SHP77 (cell line): ENCODE measurements at places on chromosomes 12 and 14.

DNA sequence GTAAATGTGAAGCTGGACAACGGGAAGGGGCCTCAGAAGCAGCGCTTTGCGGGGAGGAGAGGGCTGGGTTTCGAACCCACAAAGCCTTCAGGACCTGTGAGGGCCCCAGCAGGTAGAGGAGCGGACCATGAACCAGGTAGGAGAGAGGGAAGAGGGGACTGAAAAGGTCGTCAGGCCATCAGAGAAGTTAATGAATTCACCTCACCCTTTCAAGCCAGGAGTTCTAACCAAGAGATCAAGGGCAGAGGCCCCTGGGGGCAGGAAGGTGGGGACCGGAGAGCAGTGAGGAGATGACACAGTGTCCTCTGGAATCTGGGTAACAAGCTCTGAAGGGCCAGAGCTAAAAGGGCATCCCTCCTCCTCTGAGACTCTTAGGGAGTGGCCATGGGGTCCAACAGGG lies 19.4 kb downstream of the SERPINA1 start:
- no peak for DNase-seq

- DNase-seq: no peak
Measured at GRCh38 chr12:64976131-64976530, 145.0 kb downstream of the WIF1 start.

DNA sequence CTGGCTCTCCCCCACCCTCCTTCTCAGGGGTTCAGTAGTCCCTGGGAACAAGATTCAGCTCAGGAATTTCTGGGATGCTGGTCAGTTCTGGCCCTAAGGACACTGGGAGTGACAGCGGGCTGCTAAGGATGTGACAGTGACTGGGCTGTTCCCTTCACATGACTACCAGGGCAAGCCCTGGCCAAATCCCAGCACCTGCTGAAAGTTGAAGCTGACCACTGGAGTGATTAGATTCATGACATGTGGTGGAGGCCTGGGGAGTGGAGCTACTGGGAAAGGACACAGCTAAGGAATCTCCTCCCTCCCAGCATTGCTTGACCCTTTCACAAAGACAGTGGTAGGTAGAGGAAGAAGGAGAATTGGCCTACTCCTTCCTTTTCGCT lies 204.9 kb downstream of the DAD1 start:
- DNase-seq: no peak

GRCh38 chr14:99792551-99793212 lies 531 bp upstream of the EML1 start:
- DNase-seq: no peak

DNA sequence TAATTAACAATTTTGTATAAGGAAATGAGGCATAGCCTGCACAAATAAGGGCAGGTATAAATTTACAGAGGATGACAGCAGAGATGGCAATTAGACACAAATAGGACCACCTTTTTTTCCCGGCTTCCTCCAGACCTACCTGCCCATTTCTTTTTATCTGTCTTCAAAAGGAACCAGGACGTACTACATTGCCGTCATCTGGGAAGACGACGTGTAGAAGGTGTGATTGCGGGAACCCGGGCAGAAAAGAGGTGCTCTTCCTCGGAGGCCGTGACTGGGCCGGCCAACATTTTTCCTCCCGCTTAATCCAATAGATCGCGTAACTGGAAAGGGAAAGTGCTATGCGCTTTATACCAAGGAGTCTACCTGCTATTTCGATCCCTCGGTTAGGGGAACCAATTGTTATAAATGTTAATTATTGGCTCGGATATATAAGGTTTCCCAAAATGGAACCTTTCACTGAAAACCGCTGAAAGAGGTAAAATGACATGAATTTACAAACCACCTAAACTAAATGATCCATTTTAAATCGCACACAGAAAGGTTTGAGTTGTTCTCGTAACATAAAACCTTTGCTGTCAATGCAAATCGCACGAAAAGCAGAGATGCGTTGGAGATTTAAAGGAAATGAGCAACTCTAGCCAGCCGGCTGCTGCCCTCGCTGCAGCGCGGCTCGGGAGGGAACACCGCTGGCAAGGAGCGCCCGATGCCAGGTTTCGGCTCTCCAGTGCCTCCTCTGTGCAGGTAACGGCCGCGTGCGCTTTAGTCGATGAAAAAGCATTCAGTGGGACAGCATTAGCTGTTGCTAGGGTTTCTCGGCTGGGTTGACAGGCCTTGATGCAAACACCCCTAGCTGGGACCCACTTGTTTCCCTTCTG lies 2.8 kb upstream of the SIX1 start:
- DNase-seq: no peak

- no peak for DNase-seq
Measured at GRCh38 chr14:87169362-87169761, 823.6 kb downstream of the GALC start.

- DNase-seq: no peak
Measured at GRCh38 chr12:110739488-110739887, 3.2 kb downstream of the PPP1CC start.

DNA sequence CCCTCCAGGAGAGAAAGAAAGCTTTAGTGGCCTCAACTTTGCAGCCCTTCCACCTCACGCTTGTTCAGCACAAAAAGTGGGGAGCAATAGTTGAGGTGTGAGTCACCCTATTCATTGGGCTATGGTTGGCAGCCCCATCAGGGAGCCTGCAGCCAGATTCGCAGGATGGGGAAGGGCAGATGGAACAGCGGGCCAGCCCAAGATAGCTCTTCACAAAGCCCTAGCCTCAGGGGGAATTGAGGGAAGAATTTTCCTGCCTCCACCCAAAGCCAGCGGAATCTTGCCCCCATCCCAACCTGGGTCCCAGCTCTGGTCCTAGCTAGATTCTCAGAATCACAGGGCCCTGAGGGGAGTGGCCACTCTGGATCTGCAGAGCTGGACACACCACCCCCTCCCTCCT lies 3.6 kb upstream of the KRT5 start:
- no peak for DNase-seq
